ENCODE measurements at places on chromosomes 12 and 14.

GRCh38 chr14:100202712-100203111 is 36.2 kb upstream of the YY1 start:
- DNase-seq = no peak

GRCh38 chr14:95944462-95944861 is 67.8 kb downstream of the TUNAR start:
- DNase-seq = no peak

DNA sequence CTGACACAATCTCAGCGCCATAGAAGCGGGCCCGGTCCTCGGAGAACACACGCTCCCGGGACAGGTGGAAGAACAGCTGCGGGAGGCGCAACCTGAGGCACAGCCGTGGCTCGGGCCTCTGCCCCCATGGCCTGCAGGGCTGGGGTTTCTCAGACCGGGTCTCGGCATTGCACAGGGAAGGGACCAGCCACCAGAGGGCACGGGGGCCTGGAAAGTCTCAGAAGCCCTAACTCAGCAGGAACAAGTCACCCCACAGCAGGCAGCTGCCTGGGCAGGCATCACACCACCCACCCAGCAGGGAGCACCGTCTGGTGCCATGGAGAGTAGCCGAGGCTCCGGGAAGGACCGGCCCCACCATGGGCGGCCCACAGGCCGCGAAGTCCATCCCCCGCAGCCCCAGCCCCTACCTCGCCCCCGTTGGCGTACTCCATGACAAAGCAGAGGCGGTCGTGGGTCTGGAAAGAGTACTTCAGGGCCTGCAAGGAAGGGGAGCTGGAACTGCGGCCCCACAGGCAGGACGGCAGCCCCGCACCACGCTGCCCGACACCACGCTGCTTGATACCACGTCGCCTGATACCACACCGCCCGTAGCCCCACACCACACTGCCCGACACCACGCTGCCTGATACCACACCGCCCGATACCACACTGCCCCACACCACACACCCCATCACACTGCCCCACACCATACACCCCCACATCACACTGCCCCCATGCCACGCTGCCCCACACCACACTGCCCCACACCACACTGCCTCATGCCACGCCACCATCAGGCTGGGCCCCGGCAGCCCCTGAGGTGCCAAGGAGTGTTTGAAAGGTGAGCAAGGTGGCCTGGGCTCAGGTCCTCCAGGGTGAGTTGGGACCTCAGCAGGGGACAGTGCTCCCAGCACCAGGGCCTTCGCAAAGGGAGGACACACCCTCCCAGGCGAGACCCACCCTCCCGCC is 20.8 kb downstream of the SIVA1 start:
- DNase-seq = no peak

- DNase-seq = no peak
These were observed 396.1 kb downstream of the TMTC2 start for GRCh38 chr12:83082690-83083276.

DNA sequence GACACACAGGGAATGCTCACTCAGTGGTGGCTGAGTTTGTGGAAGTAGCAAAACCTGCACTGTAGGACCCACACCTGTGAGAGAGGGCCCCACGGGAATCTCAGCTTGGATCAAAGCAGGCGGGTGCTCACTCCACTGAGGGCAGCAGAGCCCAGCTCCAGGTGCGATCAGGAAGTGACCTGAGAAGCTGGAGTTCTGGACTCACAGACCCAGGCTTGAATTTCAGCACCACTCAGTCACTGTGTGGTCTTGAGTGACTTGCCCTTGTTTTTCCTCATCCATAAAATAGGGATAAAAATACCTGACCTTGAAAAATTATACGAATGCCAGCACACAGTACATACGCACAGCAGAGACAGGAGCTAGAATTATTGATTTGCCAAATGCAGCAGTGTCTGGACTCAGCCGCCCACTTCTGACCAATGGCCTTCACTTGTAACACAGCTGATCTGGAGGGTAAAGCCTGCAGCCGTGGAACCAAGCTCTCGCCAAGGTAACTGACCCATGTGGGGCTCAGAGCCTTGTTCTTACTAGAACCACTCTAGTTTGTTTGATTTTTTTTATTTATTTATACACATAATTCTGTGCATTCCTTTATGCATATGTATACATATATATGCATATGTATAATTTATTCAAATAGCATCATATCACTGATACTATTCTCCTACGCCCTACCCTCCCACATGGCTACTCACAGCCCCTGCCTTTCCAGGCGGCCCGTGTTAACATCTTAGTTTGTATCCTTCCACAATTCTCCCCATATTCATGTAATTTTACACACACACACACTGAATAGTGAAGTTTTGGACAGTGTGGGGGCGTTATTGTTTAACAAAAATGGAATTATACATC is 53.9 kb downstream of the DPF3 start:
- no peak for DNase-seq

DNA sequence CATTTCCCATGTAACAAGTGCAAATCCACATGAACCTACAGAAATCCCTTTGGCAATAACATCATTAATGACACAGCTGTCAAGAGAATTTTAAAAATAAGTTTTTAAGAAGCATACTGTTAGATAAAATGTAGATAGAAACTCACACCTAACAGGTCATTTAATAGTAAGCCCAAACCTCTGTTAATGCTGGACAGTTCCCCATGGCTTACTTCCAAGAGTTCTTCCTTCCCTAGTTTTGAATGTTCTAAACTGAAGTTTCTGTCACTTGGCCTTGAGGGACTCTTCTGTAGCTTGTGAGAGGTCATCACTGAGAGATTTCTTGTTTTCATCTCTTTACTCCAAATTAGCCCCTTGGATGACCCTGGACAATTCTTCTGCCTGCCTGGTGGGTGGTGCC is 22.7 kb downstream of the OTX2 start:
- DNase-seq = peak; percentile 56

DNA sequence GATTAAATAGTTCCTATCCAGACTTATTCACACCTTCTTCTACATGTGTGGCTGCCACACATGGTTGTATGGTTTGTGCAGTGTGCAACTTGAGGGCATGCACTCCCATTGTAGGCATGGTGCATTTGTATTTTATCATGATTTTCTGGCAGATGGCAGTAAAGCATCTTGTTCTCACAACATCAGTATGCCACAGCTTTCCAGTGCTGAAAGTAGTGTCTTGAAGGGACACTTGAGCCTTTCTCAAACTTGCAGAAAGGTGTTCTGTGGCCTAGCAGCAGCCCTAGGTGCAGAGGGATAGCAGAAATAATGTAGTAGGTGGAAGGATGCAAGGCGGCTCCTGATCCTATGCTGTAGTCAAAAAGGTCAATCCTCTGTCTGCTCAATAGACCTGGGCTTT is 72.9 kb downstream of the LMNTD1 start:
- peak; percentile 22 for DNase-seq

GRCh38 chr12:70648831-70649230 is 11.6 kb upstream of the PTPRB start:
- no peak for DNase-seq

- no peak for DNase-seq
These were observed 102.2 kb downstream of the ARF6 start for GRCh38 chr14:49994951-49995561.

DNA sequence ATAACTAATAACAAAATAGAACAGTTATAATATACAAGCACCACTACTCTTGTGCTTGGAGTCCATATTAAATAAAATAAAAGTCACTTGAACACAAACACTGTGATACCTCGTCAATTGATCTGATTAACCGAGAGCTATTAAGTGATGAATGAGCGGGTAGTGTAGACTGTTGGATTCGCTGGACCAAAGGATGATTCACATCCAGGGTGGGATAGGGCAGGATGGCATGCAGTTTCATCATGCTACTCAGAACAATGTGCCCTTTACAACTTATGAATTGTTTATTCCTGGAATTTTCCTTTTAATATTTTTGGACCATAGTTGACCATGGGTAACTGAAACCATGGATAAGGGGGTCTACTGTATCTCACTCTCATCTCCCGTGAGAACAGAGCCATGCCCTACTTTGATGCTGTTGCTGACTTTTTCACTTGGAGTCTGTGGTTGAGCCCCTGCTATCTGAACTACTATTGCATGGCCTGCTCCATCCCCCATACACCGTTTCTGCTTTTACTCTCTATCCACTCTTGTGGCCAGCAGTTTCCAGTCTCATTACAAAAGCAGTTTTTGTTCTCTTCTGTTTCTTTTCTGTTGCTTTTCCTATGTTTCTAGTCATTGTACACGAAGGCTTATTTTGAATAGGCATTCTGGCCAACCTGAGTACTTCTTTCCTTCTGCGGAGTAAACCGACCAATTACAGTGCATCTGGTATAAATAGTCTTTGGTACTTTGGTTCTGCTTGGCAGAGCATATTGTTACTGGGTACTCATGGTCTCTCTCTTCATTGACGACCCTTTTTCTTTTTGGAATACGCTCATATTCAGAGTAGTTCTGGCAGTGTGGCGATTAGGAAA is 12.2 kb downstream of the TMTC2 start:
- DNase-seq = no peak

DNA sequence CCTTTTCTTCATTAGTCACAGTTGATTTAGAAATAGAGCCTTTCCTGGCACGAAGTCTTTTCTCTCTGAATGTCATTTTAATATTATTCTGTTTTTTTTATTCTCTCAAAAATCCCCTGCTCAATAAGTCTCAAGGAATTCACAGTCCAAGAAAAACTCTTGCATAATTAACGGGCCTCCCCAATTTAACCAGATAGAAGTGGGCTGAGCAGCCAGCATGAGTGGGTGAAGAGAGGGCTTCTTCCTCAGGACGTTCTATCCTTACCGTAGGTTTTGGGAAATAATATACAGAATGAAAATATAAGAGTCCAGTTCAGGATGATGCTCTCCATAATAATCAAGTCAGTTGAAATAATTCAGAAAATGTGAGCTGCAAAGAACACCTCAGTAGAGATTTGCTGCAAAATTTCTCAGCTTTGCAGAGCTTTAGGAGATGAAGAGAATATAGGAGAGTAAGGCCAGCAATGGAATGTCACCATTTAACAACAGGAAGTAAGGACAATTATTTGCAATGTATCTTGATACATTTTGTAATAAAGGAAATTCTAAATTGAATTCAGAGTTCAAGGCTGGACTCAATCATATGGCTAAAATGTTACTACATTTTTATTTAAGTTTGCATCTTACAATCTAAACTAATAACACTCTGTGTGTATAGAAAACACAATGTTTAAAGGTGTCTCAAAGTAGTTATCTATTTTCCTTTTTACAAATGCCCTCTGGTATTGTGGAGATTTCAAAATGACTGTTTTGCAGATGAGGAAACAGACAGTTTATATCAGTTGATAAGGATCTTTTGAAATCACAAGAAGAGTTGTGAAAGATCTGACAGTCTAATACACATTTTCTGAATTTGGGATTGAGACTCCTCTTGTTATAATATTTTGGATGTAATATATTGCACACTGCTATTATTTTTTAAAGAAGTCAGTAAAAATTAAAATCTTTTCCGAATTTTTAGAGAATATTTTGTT is 1724.1 kb upstream of the SEL1L start:
- DNase-seq = no peak

GRCh38 chr12:1117371-1117770 is 126.3 kb downstream of the ERC1 start:
- no peak for DNase-seq

DNA sequence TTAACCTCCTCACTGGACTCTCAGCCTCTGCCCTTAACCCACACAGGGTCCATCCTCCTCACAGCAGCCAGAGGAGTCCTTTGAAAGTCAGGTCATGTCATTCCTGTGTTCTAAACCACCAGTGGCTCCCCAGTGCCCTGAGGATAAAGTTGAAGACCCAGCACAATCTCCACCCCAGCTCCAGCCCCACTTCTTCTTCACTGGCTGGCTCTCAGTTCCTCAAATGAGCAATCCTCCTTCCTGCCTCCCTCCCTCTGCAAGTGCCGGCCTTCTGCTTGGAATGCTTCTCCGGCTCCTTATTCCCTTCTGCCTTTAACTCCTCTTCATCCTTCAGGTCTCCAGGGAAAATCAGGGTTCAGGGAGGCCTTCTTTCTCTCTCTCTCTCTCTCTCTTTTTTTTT is 32.0 kb upstream of the SPPL3 start:
- DNase-seq = no peak

GRCh38 chr14:67420102-67420739 is 8.3 kb upstream of the PLEK2 start:
- no peak for DNase-seq

GRCh38 chr14:89841851-89842250 is 112.7 kb downstream of the EFCAB11 start:
- DNase-seq = no peak

DNA sequence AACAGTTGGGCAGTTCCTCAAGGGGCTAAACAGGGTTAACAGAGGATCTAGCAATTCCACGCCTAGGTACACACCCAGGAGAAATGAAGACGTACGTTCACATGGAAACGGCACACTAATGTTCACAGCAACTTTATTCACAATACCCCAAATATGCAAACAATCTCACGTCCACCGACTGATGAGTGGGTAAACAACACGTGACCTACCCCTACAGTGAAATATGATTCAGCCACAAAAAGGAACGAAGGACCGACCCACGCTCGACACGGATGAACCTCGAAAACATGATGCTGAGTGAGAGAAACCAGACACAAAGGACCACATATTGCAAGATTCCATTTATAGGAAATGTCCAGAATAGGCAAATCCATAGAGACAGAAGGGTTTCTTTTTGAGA is 112.7 kb downstream of the NCOR2 start:
- DNase-seq = no peak

DNA sequence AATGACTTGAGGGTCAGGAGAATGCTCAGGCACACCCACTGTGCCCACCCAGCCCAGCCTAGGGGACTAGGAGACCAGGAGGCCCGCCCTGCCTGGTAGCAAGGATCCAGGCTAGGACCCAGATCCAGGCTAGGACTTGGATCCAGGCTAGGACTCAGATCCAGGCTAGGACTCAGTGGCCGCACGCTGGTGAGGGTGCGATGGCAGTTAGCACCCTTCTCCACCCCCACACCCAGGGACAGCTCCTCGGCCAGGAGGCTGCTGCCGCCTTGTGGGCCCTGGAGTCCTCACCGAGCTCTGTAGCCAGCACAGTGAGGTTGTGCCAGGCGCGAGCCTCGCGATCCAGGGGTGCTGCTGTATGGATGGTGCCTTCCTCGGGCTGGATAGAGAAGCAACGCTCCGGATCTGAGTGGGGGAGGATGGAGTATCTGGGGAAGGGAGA is 5.1 kb downstream of the CDH24 start:
- no peak for DNase-seq

DNA sequence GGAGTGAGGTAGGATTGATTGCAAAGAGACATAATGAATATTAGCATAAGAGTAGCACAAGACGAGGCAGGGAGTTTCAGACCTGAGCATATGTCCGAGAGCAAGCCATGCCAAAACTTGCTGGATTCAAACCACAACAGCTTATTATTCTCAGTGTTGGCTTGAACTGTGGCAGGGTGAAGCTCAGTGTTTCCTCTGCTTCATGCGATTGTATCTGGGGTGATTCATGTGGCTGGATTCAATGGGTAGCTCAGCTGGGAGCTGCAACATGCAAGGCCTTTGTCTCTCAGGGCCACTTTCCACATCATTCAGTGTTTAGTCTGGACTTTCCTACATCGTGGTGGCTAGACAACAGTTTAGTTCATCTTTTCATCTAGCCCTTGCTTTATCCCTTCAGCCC is 22.1 kb upstream of the E2F7 start:
- no peak for DNase-seq

All from T47D (cell line).